Brain (organoid and tissue), 16 donors: ENCODE measurements at places on chromosomes 7 and 10.

DNA sequence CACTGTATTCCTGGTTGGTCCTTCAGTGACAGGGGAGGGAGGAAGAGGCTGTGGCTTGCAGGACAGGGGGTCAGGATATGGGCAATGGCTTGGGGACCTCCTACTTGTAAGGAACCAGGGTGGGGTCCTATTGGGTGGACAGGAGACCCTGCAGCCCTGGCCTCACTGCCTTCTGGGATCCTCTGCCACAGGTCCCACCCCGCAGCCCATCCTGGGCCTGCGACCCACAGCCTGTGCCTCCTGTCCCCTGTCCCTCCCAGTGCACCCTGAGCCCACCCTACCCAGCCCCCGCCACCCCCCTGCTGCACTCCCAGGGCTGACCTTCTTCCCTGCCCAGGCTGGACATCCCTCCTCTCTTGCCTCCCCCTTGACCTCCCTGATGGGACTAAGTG lies 58.7 kb upstream of the MYL10 start:
- no peak for DNase-seq

- no peak for DNase-seq
Observed at GRCh38 chr10:11832042-11832441, 8.9 kb downstream of the PROSER2 start.

GRCh38 chr7:131797841-131798240 lies 241.4 kb upstream of the PODXL start:
- DNase-seq = no peak

DNA sequence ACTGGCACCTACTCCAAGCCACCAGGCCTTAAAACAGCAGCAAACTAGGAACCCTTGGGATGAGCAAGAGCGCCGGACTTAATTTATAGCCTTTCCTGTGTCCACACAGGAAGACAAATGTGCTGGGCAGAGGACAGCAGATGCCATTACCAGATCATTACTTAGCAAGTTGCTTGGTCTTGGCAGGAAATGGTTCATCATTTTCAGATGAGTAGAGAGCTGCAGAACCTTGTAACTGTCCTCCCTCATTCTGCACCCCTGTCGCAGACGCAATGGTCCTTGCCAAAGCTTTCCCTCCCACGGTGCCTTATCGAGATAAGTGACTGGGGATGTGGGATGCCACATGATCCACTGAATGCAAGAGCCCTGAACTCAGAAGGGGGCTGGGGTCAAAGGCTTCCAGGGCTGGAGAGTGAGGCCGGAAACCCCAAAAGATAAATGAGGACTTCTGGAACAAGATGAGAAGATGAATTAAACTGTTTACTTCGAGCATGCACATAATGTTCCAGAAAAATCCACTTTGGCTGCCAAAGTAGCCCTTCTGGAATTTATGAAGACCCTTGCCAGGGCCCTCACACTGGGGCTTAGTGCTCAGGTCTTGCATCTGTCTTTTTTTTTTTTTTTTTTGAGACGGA lies 145.6 kb upstream of the ZNF32 start:
- no peak for DNase-seq

- no peak for DNase-seq
Observed at GRCh38 chr7:11970132-11970531, 138.1 kb upstream of the THSD7A start.

DNA sequence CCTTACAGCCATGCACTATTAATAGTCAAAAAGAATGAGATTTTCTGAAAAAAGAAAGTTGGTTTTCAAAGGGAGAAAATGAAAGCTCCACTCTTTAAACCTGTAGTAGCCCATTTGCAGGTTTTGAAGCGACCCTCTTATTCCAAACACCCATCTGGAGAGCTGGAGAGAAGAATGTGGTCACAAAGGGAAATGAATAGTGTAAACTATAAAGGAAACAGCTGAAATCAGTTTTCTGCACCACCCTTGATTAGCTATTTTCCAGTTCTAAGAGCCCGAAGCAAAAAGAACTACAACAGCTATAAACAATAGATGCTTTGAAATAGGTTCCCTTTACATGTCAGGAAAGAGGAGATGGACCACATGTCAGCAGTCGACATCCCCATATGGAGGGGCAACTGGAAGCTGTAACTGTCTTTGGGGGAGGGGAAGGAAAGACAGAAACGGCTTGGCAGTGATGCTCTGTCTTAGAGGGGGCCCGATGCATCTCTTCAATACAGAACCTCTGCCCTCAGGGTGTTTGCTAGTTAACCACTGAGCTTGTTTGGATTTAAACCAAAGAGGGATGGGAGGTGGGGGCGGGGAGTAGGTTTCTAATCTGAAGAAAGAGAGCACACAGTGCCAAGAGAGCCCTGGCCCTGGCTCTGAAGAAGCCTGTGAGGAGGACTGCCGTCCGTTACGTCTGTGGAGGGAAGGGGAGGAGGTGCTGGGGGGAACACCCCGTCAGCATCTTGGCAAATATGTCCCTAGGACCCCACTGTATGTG lies 55.3 kb downstream of the CPVL start:
- peak; percentile 73 for DNase-seq

DNA sequence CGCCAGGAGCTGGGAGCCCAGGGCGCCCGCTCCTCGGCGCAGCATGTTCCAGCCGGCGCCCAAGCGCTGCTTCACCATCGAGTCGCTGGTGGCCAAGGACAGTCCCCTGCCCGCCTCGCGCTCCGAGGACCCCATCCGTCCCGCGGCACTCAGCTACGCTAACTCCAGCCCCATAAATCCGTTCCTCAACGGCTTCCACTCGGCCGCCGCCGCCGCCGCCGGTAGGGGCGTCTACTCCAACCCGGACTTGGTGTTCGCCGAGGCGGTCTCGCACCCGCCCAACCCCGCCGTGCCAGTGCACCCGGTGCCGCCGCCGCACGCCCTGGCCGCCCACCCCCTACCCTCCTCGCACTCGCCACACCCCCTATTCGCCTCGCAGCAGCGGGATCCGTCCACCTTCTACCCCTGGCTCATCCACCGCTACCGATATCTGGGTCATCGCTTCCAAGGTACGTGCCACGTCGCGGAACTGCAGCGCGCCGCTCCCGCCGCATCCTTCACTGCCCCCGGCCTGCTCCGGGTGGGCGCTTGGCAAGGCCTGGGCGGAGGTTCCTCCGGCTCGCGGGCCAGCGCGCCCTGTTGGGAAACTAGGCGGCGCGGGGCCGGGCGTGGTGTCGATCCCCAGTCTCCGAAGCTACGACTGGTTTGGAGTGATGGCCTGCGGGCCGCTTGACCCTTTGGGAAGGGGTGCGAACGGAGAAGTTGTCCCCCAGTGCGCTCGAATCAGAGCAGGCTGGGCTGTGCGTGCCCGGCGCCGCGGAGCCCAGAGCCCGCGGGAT lies 868 bp downstream of the EMX2 start:
- peak; percentile 51 for DNase-seq

- DNase-seq = no peak
Observed at GRCh38 chr7:32273297-32273696, 203.1 kb upstream of the PDE1C start.

DNA sequence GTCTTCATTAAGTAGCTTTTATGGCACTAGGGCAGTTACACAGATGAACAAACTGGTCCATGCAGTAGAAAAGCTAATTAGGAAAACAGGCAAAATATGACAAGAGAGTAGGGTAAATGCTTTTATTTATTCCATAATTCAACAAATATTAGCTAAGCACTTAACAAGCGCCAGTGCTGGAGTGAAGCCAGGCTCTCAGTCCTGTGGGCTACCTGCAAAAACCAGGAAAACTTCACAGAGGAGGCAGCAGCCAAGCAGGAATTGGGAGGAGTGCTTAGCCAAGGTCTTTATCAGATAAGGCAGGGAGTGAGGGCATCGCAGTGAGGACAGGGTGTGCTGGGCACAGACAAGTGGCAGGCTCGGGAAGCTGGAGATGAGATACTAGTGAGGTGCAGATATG lies 4.9 kb upstream of the KAT6B start:
- no peak for DNase-seq

DNA sequence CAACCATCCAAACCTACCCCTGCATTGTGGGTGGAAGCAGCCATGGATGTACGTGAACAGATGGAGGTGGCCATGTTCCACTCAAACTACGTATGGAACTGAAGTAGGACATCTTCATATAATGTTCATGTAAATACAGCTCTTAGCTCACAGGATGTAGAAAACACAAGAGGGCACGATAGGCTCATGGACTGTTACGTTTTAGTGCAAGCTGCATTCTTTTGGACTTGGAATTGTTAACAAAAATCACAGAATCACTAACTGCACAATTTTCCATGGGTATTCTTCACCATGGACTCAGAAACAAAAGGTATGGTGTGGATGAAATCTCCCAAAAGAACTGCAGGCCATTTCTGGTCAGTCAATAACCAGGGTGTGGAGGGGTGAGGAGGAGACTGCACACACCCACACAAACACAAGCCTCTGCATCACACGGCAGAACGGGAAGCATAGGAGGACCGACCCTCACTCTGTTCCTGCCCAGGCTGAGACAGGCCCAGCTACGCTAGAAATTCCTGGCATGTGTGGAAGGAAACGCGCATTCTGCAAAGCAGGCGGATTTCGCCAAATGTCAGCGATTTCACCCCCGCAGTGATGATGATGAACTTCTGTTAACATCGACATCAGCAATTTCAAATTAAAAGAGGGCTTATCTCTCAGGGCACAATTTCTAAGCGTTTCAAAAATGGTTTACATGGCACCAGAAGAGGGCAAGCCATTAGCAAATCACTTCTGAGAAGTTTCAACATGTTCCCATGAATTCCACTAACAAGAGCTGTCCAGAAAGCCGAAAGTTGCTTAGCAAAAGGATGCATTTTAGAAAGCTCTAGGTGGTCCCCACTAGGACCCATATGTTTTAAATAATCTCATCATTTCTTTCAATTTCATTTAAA lies 149.0 kb downstream of the TNS3 start:
- no peak for DNase-seq

- DNase-seq = no peak
Observed at GRCh38 chr7:17846935-17847334, 93.4 kb downstream of the SNX13 start.

GRCh38 chr10:49243610-49244283 lies 55.2 kb upstream of the C10orf71 start:
- no peak for DNase-seq

DNA sequence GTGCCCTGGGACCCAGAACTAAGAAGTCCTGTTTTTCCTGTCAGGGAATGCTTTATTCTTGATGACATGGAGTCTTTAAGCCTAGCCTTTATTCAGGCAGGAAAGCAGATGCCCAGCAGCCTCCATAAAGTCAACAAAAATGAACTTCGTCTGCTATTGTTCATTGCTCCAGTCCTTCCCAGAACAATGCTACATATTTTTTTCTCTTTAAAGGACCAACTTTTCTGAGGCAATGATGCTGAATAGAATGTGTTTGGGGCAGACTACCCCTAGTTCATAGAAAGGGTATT lies 47.6 kb upstream of the PDCD4 start:
- DNase-seq = no peak

DNA sequence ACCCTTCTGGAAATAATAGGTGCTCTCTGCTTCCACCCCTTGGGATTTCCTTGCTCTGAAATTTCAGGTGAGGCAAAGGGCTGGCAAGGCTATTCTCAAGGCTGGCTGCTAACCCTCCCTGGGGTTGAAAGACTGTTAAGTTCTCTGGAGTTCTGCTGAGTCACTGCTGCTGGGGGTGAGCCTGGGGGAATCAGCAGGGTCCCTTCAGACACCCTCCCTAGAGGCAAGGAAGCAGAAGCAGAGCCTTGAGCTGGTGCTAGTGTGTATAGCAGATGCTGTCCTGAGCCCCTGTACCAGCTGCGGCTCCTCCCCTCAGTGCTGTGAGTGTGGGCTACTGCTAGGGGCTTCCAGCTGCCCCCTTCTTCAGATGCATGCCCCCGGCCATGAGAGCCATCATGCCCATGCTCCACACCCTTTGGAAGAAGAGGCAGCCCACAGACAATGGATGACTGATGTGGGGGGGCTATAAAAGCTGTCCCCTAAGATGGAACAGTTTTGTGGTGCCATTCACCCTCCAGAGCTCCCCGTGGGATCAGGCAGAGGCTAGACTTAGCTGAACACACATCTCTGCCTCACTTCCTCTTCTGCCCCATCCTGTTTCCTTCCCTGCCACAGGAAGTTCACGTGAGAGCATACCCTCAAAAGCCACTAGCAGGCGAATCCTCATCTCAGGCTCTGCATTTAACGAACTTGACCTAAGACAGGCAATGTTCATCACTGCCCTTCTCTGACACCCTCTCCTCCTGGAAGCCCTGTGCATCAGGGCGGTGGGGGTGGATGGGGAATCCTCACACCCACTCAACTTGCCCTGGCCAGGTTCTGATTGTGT lies 91.8 kb downstream of the SH3PXD2A start:
- DNase-seq = no peak

DNA sequence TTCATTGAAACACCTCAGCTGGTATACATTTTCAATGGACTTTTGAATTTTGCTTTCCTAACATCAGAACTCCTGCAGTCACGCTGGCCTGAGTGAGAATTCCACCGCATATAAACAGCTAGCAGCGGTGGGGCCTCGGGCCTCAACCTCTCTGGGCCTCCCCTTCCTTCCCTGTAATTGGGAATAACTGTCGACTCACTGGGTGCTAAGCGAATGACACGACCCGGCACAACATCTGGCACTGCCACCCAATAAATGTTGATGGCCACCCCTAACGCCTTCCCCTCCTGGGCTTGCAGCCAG lies 670 bp downstream of the RCC1L start:
- DNase-seq = no peak

DNA sequence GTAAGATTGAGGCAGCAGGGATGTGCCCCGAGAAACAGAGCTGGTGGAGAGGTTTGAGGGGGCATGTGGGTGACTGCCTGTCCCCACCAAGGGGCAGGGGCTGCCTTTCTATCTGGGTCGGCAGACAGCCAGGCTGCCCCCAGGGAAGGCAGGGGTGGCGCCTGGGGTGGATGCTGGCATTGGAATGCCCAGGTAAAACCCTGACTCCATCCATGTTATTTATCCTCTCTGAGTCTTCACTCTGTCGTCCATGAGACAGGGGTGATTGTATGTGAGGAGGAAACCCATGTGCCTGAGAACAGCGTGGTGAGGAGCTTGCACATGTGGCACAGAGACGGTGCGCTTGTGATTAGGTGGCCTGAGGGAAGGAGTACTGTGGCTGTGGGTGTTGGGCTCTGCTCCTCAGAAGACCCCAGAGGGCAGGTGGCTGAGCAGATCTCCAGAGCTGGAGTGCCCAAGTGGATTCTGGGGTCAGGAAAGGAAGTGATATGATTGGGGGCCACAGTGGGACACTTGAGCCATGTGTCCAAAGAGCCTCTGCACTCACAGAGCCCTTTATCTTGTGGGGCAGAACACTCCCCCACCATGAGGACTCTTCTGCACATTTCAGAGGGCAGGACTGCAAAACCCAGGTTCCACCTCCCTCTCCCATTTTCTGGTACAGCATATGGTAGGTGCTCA lies 100.4 kb upstream of the RET start:
- DNase-seq = no peak

DNA sequence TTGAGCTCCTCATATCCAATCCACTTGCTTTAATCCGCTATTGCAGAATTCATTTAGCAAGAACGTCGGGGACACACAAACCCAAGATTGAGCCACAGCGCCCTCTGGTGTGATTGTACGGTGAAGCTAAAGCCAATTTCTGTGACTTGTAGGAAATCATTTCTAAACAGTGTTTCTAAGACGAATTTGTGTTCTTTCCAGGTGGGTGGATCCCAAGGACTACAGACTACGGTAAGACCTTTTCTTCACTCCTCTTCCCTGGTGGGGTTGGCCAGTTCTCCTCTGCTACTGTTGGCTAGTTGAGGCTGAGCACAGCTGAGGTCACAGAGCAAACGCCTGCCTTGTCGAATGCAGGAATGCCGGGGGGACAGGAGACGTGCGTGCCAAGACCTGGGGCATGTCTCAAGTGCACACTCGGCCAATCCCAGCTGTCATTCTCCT lies 5.2 kb downstream of the DMBT1 start:
- DNase-seq = peak; percentile 89

GRCh38 chr10:20446561-20447193 lies 450.4 kb downstream of the NEBL start:
- no peak for DNase-seq
